ENCODE measurements at places on chromosomes 7 and 10. TPM values are rescaled to one million over a fixed set of nuclear protein-coding genes. Genes with fewer than 3 reads are reported as not detected.

GRM3 gene
- not detected for total RNA-seq

TFR2 gene
- total RNA-seq = 8.0 TPM

MSMB gene
- total RNA-seq = not detected

GPR141 gene
- not detected for total RNA-seq

CNTNAP2 gene
- total RNA-seq = not detected

C10orf71 gene
- total RNA-seq = not detected

OLAH gene
- not detected for total RNA-seq

PCDH15 gene
- not detected for total RNA-seq

TYW1B gene
- 9.8 TPM for total RNA-seq

CYP3A7 gene
- not detected for total RNA-seq

HHEX gene
- total RNA-seq = 1.2 TPM

DNA sequence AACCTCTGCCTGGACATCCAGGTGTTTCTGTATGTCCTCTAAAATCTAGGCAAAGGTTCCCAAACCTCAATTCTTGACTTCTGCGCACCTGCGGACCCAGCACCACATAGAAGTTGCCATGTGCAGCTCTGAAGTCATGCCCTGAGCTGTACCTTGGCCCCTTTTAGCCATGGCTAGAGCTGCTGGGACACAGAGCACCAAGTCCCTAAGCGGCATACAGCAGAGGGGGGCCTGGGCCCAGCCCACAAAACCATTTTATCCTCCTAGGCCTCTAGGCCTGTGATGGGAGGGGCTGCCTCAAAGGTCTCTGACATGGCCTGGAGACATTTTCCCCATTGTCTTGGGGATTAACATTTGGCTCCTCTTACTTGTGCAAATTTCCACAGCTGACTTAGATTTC is 14.6 kb downstream of the TMEM243 start:
- DNase-seq = no peak

DNA sequence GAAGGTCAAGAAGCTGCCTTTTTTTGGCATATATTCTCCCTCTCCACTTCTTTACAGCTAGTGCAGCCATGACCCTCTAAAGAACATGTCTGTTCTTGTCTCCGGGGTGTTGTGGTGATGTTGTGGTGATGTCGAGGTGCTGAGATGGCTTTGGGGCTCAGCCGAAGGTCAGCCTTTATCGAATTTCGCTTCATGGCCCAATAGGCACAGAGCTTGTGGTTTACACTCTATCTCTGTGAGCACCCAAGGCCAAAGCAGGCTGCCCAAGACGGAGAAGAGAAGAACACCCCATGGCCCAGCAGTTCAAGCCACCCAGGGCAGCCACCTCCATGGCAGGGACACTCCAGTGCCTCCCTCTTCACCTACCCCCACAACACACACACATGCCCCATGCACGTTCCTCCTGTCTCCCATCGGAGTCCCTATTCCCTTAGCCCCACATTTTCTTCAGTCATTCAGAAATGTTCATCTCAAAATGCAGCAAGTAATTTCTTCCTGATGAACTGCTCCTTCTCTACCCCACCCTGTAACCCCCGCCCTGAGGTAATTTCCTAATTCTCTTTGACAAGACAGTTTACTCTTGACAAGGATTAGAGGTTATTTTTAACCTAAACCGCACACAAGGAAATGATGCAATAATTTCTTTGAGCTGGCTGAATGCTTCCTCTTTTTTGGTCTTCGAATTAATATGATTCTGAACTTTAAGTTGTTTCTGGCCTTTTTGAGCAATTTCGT is 18.6 kb upstream of the ADRB1 start:
- DNase-seq = no peak

DNA sequence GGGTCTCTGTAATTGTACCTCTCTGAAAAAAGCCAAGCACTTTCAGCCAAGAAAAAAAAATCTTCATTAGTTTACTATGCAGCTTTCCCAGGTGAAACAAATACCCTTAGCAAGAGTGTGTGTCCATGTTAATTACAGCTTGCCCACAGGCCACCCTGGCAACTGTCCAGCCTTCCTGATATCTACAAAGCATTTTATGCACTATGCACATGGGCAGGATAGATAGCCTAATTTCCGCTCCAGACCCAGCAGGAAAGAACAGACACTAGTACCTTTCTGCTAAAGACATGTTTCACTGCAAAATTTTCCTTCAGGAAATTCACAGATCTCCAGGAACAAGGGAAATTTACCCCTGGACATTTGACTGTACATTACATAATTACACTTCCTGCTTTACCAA is 24.4 kb downstream of the CACNA2D1 start:
- DNase-seq = no peak

DNA sequence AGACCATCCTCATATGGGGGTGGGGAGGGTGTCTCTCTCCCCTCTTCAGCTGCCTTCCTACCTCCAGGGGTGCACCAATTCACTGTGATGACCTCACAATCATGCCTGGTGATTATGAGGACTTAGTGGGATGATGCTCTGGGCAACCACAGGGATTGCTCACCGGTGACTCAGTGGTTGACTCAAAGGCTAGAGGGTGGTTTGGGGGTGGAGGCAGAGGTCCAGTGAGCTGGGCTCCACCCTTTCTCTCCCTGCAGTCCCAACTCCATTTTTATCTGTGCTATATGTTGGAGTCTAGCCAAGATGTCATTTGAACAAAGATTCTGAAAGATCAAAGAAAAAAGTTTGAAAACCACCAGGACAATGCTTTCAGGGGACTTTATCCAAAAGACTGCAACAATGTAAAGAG is 286.9 kb downstream of the KCNMA1 start:
- DNase-seq = no peak

GRCh38 chr10:127943336-127943910 is 36.5 kb downstream of the PTPRE start:
- no peak for DNase-seq

DNA sequence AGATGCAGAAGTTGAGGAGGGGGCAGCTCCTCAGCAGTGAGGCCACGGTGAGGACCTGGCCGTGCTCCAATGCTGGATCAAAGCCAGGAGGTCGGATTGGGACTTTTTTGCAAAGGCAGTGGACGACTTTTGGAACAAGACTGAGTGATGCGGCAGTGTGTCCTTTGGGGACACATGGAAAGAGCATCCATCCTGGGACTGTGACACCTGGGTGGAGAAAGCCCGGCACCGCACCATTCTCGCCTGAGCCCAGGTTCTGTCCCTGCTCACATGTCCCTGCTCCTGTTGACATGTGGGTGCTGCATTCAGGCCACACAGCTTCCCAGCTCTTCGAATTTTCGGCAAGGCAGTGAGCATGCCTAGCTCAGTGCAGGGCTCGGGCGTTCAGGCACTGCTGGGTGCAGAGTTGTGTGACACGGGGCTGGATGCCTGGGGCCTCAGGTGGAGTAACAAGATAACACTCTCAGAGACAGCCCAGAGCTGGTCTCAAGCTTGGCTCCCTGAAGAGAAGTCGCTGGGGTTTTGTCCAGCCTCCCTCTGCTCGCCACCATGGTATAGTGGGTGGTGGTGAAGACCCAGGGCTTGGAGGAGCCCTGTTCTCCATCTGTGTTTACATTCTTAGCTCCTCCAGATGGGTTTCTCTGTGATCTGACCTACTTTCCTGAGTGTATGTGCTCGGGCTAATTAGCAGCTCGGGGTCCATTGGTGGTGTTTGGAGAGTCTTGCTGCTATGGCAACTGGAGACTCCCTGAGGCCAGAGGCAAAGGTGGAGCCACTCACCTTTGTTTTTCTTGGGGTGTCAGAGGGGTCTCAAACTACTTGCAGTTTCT is 111.7 kb upstream of the BTBD16 start:
- no peak for DNase-seq

DNA sequence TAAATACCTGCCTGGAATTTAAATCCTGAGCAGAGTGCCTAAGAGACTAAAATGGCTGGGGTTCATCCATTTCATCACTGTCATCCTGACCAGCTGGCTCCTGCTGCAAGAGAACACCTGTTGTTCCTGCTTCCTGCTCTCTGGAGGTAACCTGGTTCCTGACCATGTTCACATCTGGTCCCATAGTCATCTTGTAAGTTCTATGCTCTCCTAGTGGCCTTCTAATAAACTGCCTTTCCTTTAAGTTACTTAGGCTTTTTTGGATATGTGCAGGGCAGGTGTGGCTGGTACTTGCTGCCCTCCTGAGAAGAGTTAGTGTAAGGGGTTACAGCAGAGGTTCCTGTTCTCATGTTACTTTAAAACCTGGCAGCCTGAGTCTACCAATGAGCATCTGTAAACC is 80.0 kb downstream of the NRCAM start:
- no peak for DNase-seq

GRCh38 chr10:12960334-12960898 is 41.1 kb downstream of the CCDC3 start:
- no peak for DNase-seq

DNA sequence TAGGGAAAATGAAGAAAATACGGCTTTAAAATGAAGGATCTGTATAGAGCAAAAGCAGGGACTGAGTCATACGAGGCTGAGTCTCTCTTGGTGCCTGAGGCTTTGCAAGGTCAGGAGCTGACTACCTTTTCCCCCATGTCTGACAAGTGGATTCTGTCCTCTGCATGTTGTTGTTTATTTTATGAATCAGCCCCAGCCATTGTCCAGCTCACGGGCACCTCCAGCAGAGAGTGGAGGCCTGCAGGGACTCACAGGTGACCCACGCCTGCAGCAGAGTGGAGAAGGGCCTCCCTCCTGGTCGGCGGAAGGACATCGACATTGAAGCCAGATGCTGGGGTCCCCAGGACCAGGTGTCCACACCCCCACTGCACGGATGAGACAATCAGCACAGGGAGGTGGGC is 233.9 kb downstream of the WDR37 start:
- no peak for DNase-seq

DNA sequence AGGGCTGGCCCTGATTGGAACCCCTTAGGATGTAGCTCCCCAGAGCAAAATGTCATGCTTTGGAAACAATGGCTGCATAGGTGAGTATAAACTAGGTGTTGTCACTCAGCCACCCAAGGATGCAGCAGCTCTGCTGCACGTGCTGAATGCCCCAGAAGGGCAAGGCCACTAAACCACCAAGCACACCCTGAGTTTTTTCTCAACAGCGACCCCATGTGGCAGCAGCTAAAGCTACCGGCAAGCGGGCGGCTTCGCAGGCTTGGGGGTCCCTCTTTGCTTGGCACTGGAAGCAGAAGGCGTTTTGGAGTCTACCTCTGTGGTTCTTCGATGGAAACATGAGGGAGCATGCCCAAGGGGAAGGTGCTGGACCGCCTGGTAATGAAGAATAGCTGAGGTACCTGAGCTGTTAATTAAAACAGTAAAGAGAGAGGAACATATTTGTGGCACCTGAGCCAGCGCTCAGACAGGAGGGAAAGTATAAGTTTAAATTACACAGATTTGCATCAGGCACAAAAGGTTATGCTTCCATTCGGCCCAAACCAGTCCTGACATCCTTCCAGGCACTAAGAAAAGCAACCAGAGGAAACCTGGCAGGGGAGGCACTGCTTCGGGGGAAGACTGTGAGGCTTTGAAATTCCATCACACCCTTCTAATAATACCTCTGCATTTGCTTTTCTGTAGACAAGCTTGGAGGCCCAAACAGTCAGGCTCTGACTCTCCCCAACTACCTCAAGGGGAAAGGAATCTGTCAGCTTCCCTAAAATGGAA is 152.1 kb downstream of the GFRA1 start:
- no peak for DNase-seq

DNA sequence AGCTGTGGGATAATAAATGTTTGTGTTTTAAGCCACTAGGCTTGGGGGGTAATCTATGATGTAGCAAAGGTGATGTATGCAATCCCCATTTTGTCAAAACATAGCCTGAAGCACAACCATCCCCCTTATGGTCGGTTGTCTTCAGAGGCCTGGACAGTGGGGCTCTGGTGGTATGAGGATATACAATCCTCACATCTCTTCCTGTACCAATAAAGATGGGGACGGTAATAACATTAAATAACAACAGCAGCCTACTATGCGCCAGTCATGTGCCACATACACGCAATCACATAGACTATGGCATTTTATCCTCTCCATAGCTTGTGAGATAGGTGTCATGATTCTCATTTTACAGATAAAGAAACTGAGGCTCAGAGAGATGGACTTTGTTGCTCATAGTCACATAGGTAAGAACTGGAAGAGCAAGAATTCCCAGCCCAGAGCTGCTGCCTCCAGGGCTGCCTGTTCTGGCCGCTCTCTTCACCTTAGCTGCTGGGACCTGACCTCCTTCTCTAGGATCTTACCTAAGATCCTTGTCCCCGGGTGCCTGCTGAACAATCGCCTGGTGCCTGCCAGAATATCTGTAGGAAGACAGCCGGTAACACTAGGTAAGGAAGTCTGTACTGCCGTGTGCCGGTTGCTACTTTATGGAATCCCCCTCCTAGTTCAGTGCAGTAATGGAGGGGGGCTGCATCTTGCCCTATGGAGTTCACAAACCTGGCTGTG is 108.6 kb downstream of the ARHGAP22 start:
- DNase-seq = no peak

GRCh38 chr7:121994625-121995410 is 121.9 kb downstream of the PTPRZ1 start:
- no peak for DNase-seq

GRCh38 chr7:48045195-48045765 is 9.9 kb downstream of the C7orf57 start:
- no peak for DNase-seq

GRCh38 chr7:151039850-151040548 is 8.3 kb upstream of the ASIC3 start:
- no peak for DNase-seq

DNA sequence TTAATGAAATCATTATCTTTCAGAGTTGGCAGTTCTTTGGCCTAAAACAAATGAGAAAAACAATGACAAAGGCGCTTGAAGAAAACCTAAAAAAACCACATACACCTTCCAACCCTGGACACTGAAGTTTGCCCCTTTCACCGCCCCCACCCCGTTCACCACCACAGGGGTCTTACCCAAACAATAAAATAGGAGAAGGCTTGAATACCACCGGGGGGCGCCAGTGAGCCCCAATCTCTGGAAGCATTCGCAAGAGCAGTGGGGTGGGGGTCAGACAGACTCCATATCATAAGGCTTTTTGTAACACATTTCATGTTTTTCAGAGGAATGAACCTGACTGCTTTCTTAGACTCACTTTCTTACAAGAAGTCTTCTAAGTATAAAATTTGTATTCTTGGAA is 163.6 kb downstream of the PIP4K2A start:
- DNase-seq = peak; percentile 60

DNA sequence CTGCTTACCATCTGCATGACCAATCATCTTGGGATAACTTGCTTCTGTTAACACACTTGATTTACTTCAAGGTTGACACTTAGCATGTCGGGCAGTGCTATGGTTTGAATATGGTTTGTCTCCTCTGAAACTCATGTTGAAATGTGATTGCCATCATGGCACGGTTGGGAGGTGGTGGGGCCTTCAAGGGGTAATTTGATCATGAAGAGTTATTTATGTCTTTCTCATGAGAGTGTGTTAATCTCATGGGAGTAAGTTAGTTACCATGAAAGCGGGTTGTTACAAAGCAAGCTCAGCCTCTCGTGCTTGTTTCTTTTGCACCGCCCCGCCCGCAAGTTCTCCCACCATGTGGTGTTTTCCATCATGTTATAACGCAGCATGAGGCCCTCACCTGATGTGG is 163.6 kb downstream of the DOCK4 start:
- no peak for DNase-seq

Measured in CD4-positive, CD25-positive, alpha-beta regulatory T cell (primary cell).